ENCODE measurements at places on chromosomes 4 and X. TPM values are rescaled to one million over a fixed set of nuclear protein-coding genes. Genes with fewer than 3 reads are reported as not detected.

Gene SOX3
- not detected for polyA plus RNA-seq

Gene LPAR4
- polyA plus RNA-seq = not detected

Gene LIMCH1
- polyA plus RNA-seq = 1.2 TPM

- no peak overlapping the region for H3K4me3 ChIP-seq
- no peak overlapping the region for H3K27ac ChIP-seq
- no peak for DNase-seq
- no peaks in the 10 kb centered on the region for H3K27me3 ChIP-seq
- H3K36me3 ChIP-seq = no peaks in the 10 kb centered on the region
- no peaks in the 10 kb centered on the region for H3K4me1 ChIP-seq
Measured at GRCh38 chr4:23999714-24000469, 110.0 kb upstream of the PPARGC1A start.

DNA sequence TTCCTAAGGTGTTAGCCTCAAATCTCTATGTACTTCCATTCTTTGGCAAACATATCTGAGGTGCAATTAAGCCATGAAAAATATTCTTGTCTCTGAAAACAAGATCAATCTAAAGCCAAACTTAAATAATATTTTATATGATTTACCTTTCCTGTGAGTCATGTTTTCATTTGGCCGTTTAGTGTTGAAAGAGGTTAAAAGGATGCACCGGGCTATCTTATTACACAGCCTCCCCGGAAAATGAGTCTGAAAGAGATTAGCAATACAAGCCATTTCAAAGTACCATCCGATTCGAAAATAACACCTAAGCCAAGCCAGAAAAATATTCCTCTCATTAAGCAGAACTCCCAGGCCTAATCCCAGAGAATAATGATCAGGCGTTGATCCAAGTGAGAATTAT lies 161.5 kb upstream of the EPHA5 start:
- no peak for DNase-seq
- no peaks in the 10 kb centered on the region for H3K27me3 ChIP-seq
- no peaks in the 10 kb centered on the region for H3K4me1 ChIP-seq
- no peaks in the 10 kb centered on the region for H3K36me3 ChIP-seq

DNA sequence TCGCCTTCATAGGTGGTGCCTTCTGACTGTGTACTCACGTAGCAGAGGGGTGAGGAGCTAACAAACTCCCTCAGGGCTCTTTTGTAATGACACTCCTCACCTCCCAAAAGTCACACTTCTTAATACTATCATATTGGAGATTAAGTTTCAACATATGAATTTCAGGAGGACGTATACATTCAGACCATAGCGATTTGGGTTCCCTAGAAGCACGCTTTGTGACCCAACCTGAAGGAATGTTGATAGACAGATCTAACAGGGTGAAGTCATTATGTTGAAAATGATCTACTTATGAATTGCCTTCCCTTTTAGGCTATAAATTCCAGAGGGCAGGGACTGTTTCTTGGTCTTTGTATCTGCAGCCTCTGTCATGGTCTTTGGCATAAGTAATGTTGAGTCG lies 3.2 kb upstream of the KLHL34 start:
- H3K4me3 ChIP-seq = no peak overlapping the region
- H3K36me3 ChIP-seq = no peaks in the 10 kb centered on the region
- H3K27me3 ChIP-seq = no peaks in the 10 kb centered on the region
- no peak for DNase-seq
- H3K4me1 ChIP-seq = no peaks in the 10 kb centered on the region
- no peak overlapping the region for H3K27ac ChIP-seq

DNA sequence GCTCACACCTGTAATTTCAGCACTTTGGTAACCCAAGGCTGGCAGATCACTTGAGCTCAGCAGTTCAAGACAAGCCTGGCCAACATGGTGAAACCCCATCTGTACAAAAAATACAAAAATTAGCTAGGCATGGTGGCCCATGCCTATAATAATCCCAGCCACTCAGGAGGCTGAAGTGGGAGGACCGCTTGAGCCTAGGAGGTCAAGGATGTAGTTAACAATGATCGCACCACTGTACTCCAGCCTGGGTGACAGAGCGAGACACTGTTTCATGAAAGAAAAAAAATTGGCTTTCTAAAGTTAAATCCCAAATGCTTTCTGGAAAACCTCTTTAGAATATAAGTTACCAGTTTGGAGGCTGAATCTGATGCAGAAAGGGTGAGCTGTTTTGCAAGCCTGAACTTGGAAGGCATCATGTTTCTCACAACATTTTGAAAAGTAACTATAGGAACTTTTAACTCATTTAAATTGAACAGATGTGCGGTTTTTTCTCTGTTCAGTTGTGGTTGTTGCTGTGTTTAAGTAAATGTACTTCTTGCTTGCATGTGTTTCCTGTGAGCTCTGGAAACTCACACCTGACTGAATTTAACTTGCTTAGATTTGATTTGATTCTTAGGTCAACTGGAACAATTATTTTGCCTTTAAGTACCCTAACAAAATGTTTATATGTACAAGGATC lies 39.8 kb upstream of the TMEM131L start:
- no peaks in the 10 kb centered on the region for H3K27me3 ChIP-seq
- no peaks in the 10 kb centered on the region for H3K36me3 ChIP-seq
- no peak overlapping the region for H3K4me3 ChIP-seq

- H3K36me3 ChIP-seq = peaks cover 5% of the 10 kb centered on the region
- no peaks in the 10 kb centered on the region for H3K27me3 ChIP-seq
- H3K27ac ChIP-seq = no peak overlapping the region
- no peaks in the 10 kb centered on the region for H3K4me1 ChIP-seq
- DNase-seq = no peak
Measured at GRCh38 chrX:85903692-85904471, 143.5 kb downstream of the CHM start.

DNA sequence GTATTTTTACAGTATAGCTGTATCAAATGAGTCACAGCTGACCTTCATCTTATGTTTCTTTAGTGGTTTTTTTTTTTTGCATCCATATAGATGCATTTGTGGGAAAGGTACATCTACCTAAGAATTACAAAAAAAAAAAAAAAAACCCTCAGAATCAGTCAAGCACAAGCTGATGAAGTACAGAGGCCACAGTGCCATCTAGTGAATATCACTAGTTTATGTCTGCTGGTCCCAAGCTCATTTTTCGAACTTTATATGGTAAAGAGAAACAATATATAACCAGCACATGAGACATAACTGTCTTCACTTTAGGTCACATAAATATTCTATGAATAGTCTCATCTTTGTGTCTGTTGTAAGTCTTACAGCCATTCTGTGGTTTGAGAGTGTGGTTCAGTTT lies 220.1 kb downstream of the DLG3 start:
- H3K36me3 ChIP-seq = no peaks in the 10 kb centered on the region
- H3K4me3 ChIP-seq = no peak overlapping the region
- no peak overlapping the region for H3K27ac ChIP-seq
- no peaks in the 10 kb centered on the region for H3K4me1 ChIP-seq

DNA sequence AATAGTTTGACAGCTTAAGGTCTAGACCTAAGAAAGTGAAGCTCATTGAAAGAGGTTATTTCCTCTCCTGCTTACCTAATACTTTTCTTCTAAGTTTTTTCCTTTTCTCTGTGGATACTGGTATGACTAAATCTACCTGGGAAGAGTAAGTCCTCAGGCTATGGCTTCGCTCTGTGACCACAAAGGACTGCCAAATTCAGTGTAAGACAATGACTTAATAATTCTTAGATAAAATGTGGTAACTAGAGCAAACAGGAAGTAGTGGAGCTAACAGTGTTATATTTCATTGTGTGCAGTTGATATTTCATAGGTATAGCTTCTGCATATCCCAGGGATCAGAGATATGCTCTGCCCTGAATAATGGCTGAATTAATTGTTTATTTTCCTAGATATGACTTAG lies 418.9 kb downstream of the CCSER1 start:
- no peaks in the 10 kb centered on the region for H3K36me3 ChIP-seq
- H3K4me1 ChIP-seq = no peaks in the 10 kb centered on the region
- no peaks in the 10 kb centered on the region for H3K27me3 ChIP-seq
- no peak for DNase-seq
- H3K27ac ChIP-seq = no peak overlapping the region

GRCh38 chrX:1465286-1466231 lies 12.8 kb upstream of the ASMTL start:
- H3K27me3 ChIP-seq = peaks cover 35% of the 10 kb centered on the region
- no peak overlapping the region for H3K27ac ChIP-seq
- no peak for DNase-seq

- no peak overlapping the region for H3K4me3 ChIP-seq
- H3K27ac ChIP-seq = no peak overlapping the region
Measured at GRCh38 chr4:37157476-37158167, 86.9 kb upstream of the NWD2 start.

DNA sequence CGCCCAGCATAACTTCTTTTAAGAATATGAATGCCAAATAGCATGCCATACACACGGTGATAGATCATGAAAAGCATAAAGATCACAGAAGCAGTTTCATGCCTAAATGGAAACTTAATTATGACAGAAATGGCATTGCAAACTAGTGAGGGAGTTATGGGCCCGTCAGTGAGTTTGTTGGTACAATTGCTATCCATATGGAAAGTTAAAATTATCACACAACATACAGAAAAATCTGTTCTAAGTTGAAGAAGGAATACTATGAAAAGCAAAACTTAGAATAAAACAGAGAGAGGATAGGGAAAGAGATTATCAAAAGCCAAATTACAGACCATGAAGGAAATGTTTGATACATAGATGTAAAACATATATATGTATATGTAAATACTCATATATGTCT lies 30.2 kb upstream of the RAP1GDS1 start:
- no peak overlapping the region for H3K4me3 ChIP-seq
- H3K4me1 ChIP-seq = no peaks in the 10 kb centered on the region
- no peaks in the 10 kb centered on the region for H3K36me3 ChIP-seq
- H3K27me3 ChIP-seq = no peaks in the 10 kb centered on the region
- no peak overlapping the region for H3K27ac ChIP-seq

Measured in SK-N-SH (cell line).